ENCODE measurements at places on chromosomes 5 and 9. TPM values are rescaled to one million over a fixed set of nuclear protein-coding genes. Genes with fewer than 3 reads are reported as not detected.

- no peaks in the 10 kb centered on the region for H3K27me3 ChIP-seq
- H3K36me3 ChIP-seq = no peaks in the 10 kb centered on the region
- DNase-seq = no peak
- H3K4me3 ChIP-seq = no peak overlapping the region
These were observed 225.6 kb downstream of the PCSK1 start for GRCh38 chr5:96207420-96207819.

- no peak overlapping the region for H3K27ac ChIP-seq
- no peaks in the 10 kb centered on the region for H3K36me3 ChIP-seq
- H3K4me3 ChIP-seq = no peak overlapping the region
These were observed 127.7 kb downstream of the GCNT1 start for GRCh38 chr9:76586390-76587314.

DNA sequence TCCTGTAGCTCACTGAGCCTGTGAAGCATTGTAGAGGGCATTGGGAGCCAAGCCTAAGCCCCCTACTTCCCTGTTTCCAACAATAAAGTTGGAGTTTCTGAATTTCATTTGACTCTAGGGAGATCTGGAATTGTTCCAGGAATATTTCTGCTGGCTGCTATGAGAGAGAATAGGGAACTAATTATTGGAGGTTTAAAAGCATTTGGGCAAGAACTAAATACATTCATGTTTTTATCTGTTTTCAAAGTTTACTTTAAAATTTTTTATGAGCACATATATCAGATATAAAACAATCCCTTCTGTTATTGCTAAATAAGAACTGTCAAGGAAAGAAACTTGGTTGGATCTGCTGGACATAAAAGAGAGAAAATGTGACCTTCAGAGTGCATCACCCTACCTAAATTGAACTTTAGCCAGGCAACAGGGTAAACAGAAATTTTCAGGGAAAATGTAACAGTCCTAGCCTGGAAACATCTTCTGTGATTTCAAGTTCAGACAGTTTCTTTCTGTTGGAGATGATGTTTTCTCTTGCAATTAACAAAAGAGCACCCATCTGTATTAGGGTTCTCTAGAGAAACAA, 19.3 kb upstream of the LECT2 start:
- no peaks in the 10 kb centered on the region for H3K27me3 ChIP-seq
- no peaks in the 10 kb centered on the region for H3K36me3 ChIP-seq
- no peak overlapping the region for H3K4me3 ChIP-seq
- no peak overlapping the region for H3K27ac ChIP-seq

- H3K36me3 ChIP-seq = no peaks in the 10 kb centered on the region
- H3K4me3 ChIP-seq = no peak overlapping the region
- H3K4me1 ChIP-seq = no peaks in the 10 kb centered on the region
- DNase-seq = peak; percentile 73
These were observed 102.8 kb upstream of the DAP start for GRCh38 chr5:10863763-10864383.

DNA sequence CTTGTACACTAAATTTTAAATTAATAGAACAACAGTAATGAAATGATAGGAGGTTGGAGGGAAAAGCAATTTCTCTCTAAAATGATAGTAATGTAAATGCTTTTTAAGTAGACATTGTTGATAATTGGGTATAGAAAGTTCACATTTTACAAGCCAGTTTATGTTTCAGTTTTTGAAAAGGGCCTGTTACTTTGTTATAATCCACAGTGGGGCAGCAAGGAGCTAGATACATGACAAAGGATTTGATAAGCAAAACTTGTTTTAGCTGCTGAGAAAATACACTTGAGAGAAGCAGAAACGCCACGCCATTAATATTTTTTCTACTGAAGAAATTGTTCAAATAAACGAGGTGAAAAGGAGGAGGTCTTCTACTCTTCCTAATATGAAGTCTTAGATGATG, 30.2 kb downstream of the SREK1 start:
- H3K36me3 ChIP-seq = peaks cover 73% of the 10 kb centered on the region
- H3K4me3 ChIP-seq = no peak overlapping the region
- no peak for DNase-seq
- no peak overlapping the region for H3K27ac ChIP-seq
- H3K4me1 ChIP-seq = no peaks in the 10 kb centered on the region

- peaks cover 94% of the 10 kb centered on the region for H3K27me3 ChIP-seq
- H3K4me3 ChIP-seq = peak overlapping the region; percentile 69
- H3K27ac ChIP-seq = no peak overlapping the region
- peak; percentile 58 for DNase-seq
- peaks cover 5% of the 10 kb centered on the region for H3K4me1 ChIP-seq
These were observed 3.6 kb upstream of the NKX2-5 start for GRCh38 chr5:173238312-173239232.

- DNase-seq = no peak
- no peak overlapping the region for H3K27ac ChIP-seq
- H3K27me3 ChIP-seq = no peaks in the 10 kb centered on the region
- no peaks in the 10 kb centered on the region for H3K4me1 ChIP-seq
- no peak overlapping the region for H3K4me3 ChIP-seq
These were observed 24.8 kb downstream of the PTBP3 start for GRCh38 chr9:112308588-112308987.

GRCh38 chr5:77607324-77607723, 31.2 kb downstream of the OTP start:
- H3K4me3 ChIP-seq = no peak overlapping the region
- no peaks in the 10 kb centered on the region for H3K27me3 ChIP-seq
- DNase-seq = no peak
- H3K36me3 ChIP-seq = no peaks in the 10 kb centered on the region
- H3K27ac ChIP-seq = no peak overlapping the region

GRCh38 chr5:177372034-177372896, 12.0 kb upstream of the SLC34A1 start:
- peaks cover 6% of the 10 kb centered on the region for H3K4me1 ChIP-seq
- no peaks in the 10 kb centered on the region for H3K27me3 ChIP-seq
- DNase-seq = no peak

GRCh38 chr9:74753650-74754049, 134.1 kb downstream of the TRPM6 start:
- H3K27me3 ChIP-seq = no peaks in the 10 kb centered on the region
- H3K36me3 ChIP-seq = no peaks in the 10 kb centered on the region
- H3K4me3 ChIP-seq = no peak overlapping the region
- no peaks in the 10 kb centered on the region for H3K4me1 ChIP-seq
- DNase-seq = no peak

GRCh38 chr9:14312719-14313377, 1.1 kb downstream of the NFIB start:
- peaks cover 1% of the 10 kb centered on the region for H3K36me3 ChIP-seq
- H3K27me3 ChIP-seq = no peaks in the 10 kb centered on the region
- peak overlapping the region; percentile 97 for H3K4me3 ChIP-seq
- DNase-seq = peak; percentile 56
- no peak overlapping the region for H3K27ac ChIP-seq
- no peaks in the 10 kb centered on the region for H3K4me1 ChIP-seq

- H3K4me1 ChIP-seq = no peaks in the 10 kb centered on the region
- H3K27ac ChIP-seq = no peak overlapping the region
- no peak for DNase-seq
- no peaks in the 10 kb centered on the region for H3K27me3 ChIP-seq
- H3K4me3 ChIP-seq = no peak overlapping the region
These were observed 723.2 kb downstream of the TAF11L14 start for GRCh38 chr5:18357486-18357885.

DNA sequence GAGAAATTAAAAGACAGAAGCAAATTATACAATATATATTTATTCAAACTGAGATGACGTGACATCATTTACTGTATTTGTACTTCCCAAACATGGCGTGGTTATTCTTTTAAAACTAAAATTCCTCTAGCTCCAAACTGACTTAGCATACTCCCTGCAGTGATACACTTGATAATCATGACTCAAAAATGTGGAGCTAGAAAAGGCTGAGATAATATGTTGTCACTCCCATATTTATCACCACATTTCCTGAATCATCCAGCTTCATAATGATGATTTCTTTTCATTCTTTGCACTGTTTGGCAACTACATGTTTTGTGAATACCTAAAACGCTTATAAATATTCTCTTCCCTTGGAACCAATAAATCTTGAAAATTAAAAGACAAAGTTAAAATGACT, 341.0 kb downstream of the EBF1 start:
- H3K4me1 ChIP-seq = peaks cover 2% of the 10 kb centered on the region
- no peaks in the 10 kb centered on the region for H3K36me3 ChIP-seq
- DNase-seq = no peak
- H3K27me3 ChIP-seq = no peaks in the 10 kb centered on the region
- H3K27ac ChIP-seq = no peak overlapping the region
- H3K4me3 ChIP-seq = no peak overlapping the region

GRCh38 chr9:79220666-79221065, 351.1 kb upstream of the TLE4 start:
- no peaks in the 10 kb centered on the region for H3K36me3 ChIP-seq
- no peaks in the 10 kb centered on the region for H3K4me1 ChIP-seq
- no peak overlapping the region for H3K27ac ChIP-seq
- H3K27me3 ChIP-seq = no peaks in the 10 kb centered on the region
- no peak for DNase-seq
- no peak overlapping the region for H3K4me3 ChIP-seq

DNA sequence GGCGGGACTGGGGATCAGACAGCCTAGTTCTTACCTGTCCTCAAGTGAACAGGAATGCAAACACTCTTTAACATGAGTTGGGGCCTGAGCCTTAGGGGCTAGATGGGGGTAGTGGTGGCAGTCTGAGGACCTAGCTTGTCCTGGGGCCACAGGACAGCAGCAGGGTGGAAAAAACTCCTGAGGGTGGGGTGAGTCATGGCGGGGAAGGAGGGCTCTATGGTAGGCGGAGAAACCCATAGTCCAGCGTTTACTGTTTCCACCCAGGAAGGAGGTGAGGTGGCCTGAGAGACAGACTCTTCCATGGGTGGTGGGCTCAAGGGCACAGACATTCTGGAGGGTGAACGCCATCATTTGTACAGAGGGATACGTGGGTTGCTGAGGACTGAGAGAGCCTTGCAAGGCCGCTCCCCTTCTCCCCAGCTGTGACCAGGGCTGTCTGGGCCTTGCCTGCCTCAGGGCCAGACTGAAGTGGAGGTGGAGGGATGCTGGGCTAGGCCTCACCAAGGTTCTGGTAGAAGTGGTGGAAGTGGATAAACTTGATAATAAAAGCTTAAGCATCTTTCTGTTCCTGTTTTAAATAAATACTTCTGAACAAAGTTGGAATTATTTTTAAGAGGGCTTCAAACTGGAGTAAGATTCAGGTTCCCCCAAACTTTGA, 1.1 kb upstream of the TSPAN17 start:
- no peaks in the 10 kb centered on the region for H3K27me3 ChIP-seq
- H3K4me1 ChIP-seq = peaks cover 2% of the 10 kb centered on the region
- H3K4me3 ChIP-seq = peak overlapping the region; percentile 74
- H3K36me3 ChIP-seq = no peaks in the 10 kb centered on the region
- no peak for DNase-seq

GRCh38 chr5:68408345-68408871, 192.9 kb downstream of the PIK3R1 start:
- no peak overlapping the region for H3K27ac ChIP-seq
- no peak for DNase-seq
- no peaks in the 10 kb centered on the region for H3K36me3 ChIP-seq
- H3K4me3 ChIP-seq = no peak overlapping the region
- no peaks in the 10 kb centered on the region for H3K27me3 ChIP-seq

CMYA5 gene
- total RNA-seq = 1.1 TPM

FAM221B gene
- total RNA-seq = not detected

F2RL1 gene
- 23.0 TPM for total RNA-seq

NOL8 gene
- total RNA-seq = 42.1 TPM

CCL27 gene
- total RNA-seq = 0.28 TPM

DNAJC21 gene
- total RNA-seq = 50.4 TPM

ADCY2 gene
- 31.3 TPM for total RNA-seq
